ENCODE measurements at places on chromosomes 13 and 19. TPM values are rescaled to one million over a fixed set of nuclear protein-coding genes. Genes with fewer than 3 reads are reported as not detected.
A peak's percentile ranks its signal among the peaks of the same experiment; 100 is the strongest.

OVOL3 gene
- not detected for total RNA-seq

TNFSF9 gene
- 4.0 TPM for total RNA-seq

LRG1 gene
- 24.4 TPM for total RNA-seq

AZU1 gene
- total RNA-seq = 0.27 TPM

A1BG gene
- 4.7 TPM for total RNA-seq

ZNF844 gene
- total RNA-seq = 8.3 TPM

NOVA2 gene
- 0.72 TPM for total RNA-seq

ZNF442 gene
- 3.2 TPM for total RNA-seq

ZNF235 gene
- total RNA-seq = 5.4 TPM

PLIN4 gene
- 6.3 TPM for total RNA-seq

GRCh38 chr13:77533875-77534788, 1.4 kb upstream of the SCEL start:
- DNase-seq = no peak

GRCh38 chr19:46723023-46723461, 6.1 kb upstream of the PRKD2 start:
- DNase-seq = no peak

DNA sequence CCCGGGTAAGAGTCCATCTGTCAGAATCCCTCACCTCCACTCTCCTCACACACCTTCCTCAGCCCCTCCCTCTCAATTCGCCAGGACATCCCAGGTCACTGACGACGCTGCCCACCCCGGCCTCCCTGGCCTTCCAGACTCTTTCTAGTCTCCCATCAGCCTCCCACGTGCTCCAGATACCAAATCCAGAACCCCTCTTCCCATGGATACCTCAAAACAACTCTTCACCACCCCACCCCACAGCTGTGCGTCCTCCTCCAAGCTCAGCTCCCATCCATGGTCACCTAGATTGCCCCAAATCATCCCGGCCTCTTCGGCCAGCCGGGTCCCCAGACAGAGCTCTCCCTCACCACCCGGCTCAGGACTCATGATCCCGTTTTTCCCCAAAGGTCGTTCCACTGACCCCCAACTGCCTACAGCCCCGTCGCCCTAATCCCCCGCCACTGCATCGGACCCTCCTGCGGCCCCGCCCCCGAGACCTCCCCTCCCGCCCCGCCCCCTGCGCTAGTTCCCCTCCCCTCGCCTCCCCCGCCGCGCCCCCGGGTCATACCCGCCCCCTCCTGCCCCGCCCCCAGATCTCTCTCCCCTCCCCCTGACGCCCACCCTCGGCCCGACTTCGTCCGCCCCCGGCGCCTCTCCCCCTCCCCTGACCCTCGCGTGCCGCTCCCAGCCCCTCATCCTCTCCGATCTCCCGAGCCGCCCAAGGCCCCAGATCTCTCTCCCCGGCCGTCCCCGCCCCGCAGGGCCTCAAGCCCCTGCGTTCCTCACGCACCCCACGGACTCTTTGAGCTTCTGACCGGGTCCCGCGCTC, 546 bp downstream of the UBXN6 start:
- peak; percentile 47 for DNase-seq

DNA sequence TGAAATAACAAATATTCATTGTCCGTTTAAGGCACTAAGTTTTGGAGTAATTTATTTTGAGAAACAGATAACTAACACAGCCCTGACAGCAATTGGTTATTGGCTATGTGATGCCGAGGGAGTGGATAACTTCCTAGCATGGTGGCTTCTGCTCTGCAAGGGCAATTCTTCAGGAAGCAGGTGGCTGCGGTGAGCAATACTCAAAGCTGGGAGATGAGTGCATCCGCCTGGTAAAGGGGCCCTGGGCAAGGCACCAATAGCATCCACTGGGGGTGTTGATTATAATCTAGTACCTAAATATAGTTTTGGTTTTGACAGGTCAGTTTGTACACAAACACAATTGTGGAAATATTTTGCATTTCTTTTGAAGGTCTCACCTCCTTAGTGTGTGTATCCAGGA, 41.0 kb downstream of the CCDC70 start:
- no peak for DNase-seq

GRCh38 chr19:16373989-16374388, 49.4 kb downstream of the KLF2 start:
- DNase-seq = no peak

- peak; percentile 94 for DNase-seq
These were observed 51.3 kb downstream of the CELF5 start for GRCh38 chr19:3275583-3276340.

- DNase-seq = no peak
These were observed 24.1 kb upstream of the CASP14 start for GRCh38 chr19:15025217-15025616.

- no peak for DNase-seq
These were observed 28.7 kb downstream of the DHX34 start for GRCh38 chr19:47377801-47378200.

GRCh38 chr19:405121-405965, 3.6 kb downstream of the C2CD4C start:
- DNase-seq = peak; percentile 40

GRCh38 chr13:24217601-24218281, 57.2 kb downstream of the SPATA13 start:
- DNase-seq = peak; percentile 79

- no peak for DNase-seq
These were observed 29.8 kb upstream of the VSTM2B start for GRCh38 chr19:29495901-29496441.

GRCh38 chr13:91284335-91284734, 63.2 kb upstream of the MIR17HG start:
- no peak for DNase-seq

- peak; percentile 69 for DNase-seq
These were observed 29.9 kb downstream of the SERP2 start for GRCh38 chr13:44403461-44404056.

DNA sequence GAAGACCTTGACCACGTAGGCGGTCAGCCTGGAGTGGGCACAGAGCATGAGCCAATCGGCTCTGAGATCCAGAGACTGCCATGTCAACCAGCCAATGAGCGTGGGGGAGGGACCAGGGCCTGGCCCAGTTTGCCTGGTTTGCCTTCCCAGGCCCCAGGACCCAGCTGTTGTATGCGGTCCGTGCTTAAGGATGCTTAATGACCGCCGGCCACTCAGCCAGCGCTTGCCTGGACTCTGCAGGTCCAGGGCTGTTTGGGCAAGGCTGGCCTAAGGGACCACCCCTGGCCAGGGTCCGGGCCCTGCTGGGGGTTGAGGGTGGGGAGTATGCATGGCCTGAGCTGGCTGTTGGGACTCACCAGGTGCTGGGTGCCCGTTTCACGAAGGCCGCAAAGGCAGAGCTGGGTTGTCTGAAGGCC, 23.1 kb upstream of the TNFSF14 start:
- DNase-seq = no peak

GRCh38 chr19:49636233-49636932, 3.6 kb downstream of the RRAS start:
- no peak for DNase-seq

DNA sequence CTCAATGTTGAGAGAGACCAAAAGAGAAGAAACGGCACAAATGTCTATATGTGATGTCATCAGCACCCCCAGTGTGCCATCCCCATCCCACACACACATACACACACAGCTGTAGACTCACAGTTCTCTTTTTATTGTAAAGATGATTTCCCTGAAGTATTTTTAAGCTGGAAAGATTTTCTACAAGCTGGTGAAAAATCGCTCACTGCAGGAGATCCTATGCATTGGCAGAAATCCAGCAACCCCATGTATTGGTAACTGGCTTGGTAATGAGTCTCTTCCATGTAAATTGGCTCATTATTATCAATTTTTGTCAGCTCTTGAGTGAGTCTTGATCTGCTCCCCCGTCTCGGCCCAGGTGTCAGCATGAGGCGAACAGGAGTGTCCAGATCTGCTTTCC, 107.1 kb upstream of the UQCRFS1 start:
- DNase-seq = no peak

DNA sequence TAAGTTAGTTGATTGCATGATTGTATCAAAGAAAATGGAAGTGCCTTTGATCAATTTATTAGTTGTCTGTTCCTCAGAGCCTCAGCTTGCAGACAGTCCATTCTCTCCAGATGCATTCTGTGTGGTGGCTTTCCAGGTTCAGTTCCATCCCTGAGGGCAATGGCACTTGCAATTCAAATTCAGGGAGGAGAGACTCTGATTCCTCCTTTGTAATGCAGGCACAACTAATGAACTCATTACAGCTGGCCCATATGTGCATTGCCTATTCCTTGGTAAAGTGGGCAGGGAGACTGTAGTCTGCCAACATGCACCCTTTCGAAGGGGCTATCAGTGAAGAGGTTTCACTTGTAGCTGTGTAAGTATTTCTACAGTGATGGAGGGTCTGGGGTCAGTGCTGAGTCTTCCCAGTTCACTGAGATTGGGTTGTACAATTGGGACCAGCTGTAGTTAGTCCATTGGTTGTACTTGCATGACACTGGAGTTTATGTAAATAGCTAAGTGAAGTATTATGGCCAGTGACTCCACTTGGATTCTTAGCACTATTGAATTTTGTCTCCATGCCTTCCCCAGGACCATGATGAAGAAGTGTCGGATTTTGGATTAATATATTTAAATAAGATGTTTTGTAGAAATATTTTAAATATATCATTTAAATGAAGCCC, 401.7 kb downstream of the GPC6 start:
- no peak for DNase-seq

DNA sequence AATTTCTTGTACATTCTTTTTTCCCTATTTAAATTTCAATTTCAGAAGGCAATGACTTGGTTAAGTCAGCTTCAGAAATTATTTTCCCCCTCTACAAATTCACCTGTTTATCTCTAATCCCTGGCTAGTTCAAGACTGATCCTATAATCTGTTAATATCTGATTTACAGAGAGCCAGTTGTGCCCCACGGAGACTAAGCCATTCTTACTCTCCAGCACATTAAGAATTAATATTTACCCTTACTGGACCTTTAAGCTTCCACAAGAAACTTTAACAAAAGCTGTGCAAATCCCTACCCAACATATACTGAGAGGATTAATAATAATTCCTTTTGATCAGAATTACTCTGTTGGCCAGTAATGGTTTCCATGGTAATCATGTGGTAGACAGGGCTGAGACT, 786.2 kb downstream of the PCDH9 start:
- DNase-seq = no peak

- DNase-seq = peak; percentile 68
These were observed 9.6 kb upstream of the BCL3 start for GRCh38 chr19:44738603-44739558.

DNA sequence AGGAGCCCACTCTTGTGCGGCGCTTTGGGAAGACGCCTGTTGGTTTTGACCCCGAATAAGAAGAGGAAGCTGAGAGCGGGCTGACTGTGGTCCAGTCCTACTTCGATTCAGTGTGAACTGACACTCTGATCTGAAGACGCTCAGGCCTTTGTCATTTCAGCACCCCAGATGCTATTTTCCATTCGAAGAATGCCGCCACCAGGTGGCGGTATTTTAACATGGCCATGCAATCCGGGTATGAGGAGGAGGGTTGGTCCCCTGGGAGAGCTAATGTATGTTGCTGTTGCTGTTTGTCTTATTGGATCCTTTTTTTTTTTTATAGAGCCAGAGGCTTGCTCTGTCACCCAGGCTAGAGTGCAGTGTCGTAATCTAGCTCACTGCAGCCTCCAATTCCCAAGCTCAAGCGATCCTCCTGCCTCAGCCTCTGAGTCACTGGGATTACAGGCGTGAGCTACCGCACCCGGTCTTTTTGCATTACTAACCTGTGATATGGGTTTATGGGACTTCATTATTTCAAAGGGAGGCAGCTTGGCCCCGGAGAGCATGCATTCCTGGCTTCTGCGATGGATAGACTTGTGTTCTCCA, 803 bp upstream of the TIMM44 start:
- peak; percentile 92 for DNase-seq

GRCh38 chr19:57321751-57322150, 1.5 kb downstream of the ZNF543 start:
- DNase-seq = no peak

DNA sequence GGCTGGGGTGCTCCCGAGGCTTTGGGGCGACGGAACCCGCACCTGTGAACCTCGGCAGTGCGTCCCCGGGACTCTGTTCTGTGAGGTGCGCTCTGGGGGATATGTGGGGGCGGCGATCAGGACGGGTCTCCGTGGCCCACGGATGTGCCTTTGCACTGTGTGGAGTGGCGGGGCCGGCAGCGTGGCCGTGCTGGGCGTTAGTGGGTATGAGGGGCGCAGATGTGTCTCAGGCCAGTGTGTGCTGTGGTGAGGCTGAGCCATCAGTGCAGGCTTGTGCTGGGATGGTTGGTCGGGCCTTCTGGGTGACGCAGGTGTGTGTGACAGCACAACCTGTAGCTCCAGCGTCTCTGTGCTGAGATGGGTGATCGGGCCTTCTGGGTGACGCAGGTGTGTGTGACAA, 16.9 kb downstream of the ZNF331 start:
- DNase-seq = no peak

DNA sequence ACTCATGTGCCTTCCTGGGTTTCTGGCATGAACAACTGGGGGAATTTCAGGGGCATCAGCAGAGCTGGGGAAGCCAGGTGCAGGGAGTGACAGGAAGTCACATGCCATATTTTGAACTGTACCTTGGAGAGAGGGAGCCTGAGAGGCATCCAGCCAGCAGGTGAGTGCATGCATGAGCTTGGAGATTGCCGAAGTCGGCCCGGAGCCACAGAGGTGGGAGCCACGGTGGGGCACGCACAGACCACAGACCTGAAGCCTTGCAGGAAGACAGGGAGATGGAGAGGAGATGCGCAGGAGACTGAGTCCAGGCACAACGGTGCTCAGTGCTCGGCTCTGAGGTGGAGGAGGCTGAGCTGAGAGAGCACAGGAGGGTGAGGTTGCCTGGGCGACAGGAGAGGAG, 55.1 kb downstream of the CDADC1 start:
- no peak for DNase-seq

DNA sequence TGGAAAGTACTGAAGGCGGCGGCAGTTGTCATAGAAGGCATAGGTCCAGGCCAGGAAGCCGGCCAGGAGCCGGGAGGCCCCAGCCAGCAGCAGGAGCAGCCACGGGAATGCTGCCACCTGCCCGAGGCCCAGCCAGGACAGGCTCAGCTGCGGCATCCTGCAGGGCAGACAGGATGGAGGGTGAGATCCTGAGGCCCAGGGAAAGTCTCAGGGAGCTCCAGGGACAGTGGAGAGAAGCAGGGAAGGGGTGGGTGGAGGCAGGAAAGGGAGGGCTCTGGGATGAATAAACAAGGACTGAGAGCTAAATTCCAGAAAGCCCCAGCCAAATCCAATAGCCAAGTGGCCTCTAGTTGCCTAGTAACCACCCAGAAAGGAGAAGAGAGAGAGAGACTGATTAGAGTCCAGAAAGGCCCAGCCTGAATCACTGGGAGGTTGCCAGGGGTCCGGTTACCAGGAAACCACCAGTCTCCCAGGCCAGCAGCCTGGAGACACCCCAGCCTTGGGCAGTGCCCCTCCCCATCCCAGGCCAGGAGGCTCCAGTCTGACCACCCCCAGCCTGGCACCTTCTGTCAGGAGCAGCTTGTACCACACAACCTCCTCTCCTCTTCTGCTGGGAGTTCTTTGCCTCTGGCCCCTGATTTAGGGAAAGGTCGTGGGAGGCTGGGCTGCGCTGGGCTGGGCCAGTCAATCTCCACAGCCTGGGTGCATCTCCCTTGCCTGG, 7.5 kb upstream of the OR10H5 start:
- DNase-seq = peak; percentile 70

DNA sequence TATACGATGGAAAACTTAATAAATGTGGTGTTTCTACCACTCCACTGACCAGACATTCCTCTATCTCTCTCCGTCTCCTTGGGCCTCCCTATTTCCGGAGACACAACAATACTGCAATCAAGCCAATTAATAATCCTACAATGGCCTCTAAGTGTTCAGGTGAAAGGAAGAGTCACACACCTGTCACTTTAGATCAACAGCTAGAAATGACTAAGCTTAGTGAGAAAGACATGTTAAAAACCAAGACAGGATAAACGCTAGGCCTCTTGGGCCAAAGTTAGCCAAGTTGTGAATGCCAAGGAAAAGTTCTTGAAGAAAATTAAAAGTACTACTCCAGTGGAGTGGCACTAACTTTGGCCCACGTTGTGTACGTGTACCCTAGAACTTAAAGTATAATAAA, 22.5 kb downstream of the ZDHHC20 start:
- DNase-seq = no peak
